Activated CD4-positive, alpha-beta T cell treated with anti-CD3 and anti-CD28 coated beads, Interleukin-2, amount 50 U/mL, for 16 hours (primary cell): ENCODE measurements at places on chromosomes 12 and 14.

- no peak for DNase-seq
These were observed 87.0 kb upstream of the EEA1 start for GRCh38 chr12:93015871-93016751.

DNA sequence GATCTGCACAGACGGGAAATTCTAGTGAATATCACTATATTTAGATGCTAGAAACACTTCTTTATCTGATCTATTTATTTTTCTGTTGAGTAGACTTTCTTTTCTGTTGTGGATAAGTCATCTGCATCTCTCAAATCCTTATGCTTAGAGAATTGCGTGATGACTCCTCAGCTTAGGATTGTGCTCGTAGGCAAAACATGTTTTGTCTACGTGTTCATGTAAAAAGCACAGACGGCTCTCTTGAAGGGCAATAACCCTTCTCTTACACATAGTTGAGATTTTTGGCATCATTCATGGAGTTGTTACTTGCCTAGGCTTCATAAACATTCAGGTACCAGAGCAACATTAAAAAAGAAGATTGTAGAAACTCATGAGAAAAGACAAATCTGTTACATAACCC is 18.6 kb downstream of the PPFIBP1 start:
- DNase-seq, result no peak

- no peak for DNase-seq
These were observed 297.9 kb upstream of the AMIGO2 start for GRCh38 chr12:47377414-47378221.

GRCh38 chr12:66270613-66271012 is 31.7 kb upstream of the HELB start:
- no peak for DNase-seq

GRCh38 chr12:24773996-24774395 is 174.9 kb downstream of the BCAT1 start:
- no peak for DNase-seq

DNA sequence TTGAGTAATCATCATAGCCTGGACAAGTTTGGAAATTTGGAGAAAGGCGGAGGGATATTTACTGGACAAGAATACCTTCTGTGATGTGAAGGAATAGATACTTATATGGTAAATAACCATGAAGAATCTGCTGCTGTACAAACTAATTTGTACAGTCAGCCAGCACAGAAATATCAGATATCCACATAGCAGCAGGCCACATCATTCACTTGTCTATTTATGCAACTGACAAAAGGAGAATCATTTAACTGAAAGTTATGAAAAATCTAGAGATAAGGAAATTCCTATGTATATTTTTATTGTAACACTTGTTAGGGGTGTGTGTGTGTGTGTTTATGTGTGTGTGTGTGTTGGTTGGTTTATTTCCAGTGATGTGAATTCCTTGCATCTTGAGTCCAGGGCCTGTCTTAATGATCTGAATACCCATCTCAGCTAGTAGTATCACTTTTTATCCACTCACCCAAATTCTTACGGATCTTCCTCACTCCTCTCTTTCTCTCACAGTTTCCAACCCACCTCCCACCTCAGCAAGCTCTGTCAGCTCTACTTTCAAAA is 10.5 kb upstream of the LRIG3 start:
- DNase-seq, result no peak

- no peak for DNase-seq
These were observed 338.9 kb downstream of the AEBP2 start for GRCh38 chr12:19778172-19778571.

GRCh38 chr12:52201451-52201839 is 9.6 kb upstream of the KRT80 start:
- DNase-seq, result no peak

GRCh38 chr12:98725476-98726247 is 80.6 kb downstream of the APAF1 start:
- DNase-seq, result peak; percentile 67

GRCh38 chr14:94382099-94382715 is 6.2 kb downstream of the SERPINA1 start:
- DNase-seq, result no peak

- DNase-seq, result no peak
These were observed 51.8 kb downstream of the SLC15A5 start for GRCh38 chr12:16225692-16226091.

GRCh38 chr12:92987846-92988621 is 58.9 kb upstream of the EEA1 start:
- DNase-seq, result peak; percentile 74

DNA sequence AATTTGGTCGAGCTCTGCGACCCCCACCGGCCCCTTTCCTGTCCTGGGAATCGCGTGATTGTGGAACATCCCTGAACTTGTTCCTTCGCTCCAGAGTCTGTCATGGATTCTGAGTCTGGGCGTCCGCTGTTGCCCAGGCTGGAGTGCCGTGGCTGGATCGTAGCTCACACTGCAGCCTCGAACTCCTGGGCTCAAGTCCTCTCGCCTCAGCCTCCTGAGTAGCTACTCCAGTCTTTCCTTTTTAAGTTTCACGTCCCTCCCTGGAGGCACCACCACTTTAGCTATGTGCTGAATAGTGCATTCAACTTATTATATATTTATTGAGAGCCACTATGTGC is 698 bp downstream of the ACOT6 start:
- no peak for DNase-seq

DNA sequence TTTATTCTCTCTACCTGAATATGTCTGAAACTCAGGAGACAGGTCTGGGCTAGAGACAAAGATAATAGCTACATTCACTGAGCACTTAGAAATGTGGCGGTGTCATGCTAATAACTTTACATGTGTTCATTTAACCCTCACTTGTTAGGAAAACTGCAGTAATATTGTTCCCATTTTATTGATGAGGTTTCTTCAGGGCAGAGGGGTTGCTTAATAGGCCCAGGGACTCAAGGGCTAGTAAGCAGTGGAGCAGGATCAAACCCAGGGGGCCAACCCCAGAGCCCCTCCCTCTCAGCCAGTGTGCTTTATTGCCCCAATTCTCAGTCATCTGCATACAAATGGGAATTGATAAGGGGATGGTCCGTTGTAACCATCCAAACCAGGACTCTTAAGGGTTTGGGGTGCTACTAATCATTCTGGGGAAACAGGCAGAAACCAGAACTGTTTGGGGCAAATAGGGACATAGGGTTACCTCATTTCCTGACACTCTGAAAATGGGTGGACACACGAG is 142.8 kb upstream of the AMIGO2 start:
- no peak for DNase-seq

DNA sequence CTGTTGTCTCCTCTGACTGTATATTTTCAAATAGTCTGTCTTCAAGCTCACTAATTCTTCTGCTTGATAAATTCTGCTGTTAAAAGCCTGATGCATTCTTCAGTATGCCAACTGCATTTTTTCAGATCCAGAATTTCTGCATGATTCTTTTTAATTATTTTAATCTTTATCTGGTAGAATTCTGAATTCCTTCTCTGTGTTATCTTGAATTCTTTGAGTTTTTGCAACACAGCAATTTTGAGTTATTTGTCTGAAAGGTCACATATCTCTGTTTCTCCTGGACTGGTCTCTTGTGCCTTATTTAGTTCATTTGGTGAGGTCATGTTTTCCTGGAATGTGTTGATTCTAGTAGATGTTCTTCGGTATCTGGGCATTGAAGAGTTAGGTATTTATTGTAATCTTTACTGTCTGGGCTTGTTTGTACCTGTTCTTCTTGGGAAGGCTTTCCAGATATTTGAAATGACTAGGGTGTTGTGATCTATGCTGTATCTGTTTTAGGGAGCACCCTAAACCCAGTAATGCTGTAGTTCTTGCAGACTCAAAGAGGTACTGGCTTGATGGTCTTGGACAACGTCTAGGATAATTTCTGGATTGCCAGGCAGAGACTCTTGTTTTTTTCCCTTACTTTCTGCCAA is 193.8 kb upstream of the NPAS3 start:
- DNase-seq, result no peak

GRCh38 chr14:104998801-104999200 is 13.2 kb downstream of the CLBA1 start:
- no peak for DNase-seq

DNA sequence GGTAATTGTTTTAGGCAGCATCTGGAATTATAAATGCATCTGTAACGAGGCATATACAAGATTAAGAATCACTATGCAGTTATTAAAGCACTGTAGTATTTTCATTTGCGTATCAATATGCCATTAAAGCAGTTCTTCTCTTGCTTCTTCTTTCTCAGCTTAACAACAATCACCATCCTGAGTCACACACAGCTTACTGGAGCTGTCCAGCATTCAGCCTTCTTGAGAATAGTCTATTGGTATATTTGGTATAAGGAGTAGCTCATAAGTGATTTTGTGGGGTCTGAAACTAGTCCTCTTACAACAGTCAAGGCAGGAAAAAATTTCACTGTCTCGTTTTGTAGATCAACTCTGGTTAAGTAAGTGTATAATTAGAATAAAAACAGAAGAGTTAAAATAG is 523.0 kb upstream of the FOXG1 start:
- DNase-seq, result no peak

DNA sequence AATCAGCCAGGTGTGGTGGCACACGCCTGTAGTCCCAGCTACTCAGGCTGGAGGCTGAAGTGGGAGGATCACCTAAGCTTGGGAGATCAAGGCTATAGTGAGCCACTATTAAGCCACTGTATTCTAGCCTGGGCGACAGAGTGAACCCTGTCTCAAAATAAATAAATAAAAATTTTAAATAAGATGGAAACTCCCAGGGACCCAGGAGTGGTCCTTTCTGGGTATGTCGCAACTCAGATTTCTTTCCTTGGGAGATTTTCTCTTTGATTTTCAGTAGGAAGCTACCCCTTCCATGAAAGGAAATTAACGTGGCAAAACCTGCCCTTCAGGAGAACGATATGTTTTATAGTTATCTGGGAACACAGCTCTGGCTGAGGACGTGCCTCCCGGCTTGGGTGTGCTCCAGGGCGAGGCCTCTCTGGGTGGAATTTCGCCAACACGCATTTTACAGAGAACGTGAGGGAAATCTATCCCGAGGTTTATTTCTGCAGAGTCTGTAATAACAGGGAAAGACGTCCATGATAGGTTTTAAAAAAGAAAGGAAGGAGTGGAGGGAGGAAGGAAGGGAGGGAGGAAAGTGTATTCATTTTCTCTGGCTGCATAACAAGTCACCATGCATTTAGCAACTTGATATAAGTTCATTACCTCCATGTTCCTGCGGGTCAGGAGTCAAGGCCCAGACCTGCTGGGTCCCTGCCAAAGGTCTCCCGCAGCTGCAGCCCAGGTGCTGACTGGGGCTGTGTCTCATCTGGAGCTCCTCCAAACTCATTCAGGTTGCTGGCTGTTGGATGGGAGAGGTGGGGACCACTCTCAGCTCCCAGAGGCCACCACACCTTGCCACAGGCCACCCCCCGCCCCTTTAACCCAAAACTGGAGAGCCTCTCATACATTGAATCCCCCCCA is 80.6 kb upstream of the GSC start:
- DNase-seq, result no peak

GRCh38 chr14:68911594-68912227 is 67.4 kb downstream of the ACTN1 start:
- DNase-seq, result peak; percentile 80

GRCh38 chr12:47367912-47368537 is 288.3 kb upstream of the AMIGO2 start:
- no peak for DNase-seq

DNA sequence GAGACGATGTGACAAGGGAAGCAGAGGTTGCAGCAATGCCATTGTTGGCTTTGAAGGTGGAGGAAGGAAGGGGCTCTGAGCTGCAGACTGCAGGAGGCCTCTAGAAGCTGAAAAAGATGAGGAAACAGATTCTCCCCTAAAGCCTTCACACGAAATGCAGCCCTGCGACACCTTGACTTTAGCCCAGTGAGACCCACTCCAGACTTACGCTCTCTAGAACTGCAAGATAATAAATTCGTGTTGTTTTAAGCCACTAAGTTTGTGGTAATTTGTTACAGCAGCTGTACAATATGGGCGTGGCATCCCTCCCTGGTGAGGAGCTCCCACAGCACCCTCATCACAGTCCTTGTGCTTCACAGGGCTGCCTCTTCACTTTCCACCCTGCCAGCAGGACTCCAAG is 53.2 kb downstream of the GOLGA5 start:
- DNase-seq, result no peak

GRCh38 chr12:12704593-12705230 is 8.7 kb upstream of the GPR19 start:
- DNase-seq, result peak; percentile 57

GRCh38 chr12:101664992-101665391 is 32.4 kb upstream of the CHPT1 start:
- DNase-seq, result no peak

DNA sequence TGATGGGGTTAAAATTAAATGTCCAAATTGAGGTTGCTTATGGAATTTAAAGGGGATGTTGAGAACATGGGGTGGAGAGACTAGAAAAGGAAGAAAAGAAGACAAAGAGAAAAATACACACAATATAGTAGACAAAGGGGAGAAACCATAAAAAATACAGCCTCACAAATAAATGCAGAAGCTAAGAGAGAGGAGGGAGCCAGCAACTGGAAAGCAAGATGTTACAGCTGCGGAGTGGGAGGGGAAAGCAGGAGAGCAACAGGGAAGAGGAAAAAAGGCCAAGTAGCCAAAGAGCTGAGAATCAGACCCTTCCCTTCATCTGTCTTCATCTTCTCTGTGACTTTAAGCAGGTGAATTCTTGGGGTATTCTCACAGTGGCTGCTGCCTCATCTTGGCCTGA is 39.7 kb upstream of the SMUG1 start:
- no peak for DNase-seq

DNA sequence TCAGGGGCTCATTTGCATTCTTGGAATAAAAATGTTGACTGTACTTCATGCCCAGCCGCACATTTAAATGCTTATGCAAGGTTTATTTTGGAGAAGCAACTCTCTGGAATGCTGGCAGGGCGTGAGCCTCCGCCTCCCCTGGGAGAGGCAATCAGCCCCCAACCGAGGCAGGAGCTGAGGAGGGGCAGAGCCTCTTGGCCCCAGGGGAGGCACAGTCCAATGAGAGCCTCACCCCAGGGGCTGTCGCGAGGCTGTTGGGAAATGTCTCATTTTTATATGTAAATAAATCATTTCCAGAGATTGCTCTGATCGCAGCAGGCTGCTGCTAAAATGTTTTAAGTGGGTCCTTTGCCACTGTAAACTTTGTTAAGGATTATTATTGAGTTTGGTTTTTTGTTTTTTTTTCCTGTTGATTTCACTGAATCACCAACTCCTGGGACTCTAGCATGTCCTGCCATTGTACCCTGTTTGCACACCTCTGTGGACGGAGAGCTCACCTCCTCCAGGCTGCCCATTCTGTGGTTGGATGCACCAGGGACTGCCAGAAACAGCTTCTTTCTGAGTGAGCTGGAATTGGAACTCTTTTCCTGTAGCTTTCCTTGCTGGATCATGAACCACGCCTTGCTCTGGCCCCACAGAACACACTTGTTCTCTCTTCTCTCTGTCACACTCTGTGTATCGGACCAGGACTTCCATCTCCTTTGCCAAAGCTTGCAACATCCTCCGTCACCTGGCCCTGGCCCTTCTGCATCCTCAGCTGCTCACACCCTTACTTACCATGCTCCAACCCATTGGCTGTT is 46.9 kb upstream of the FAM181A start:
- no peak for DNase-seq

- no peak for DNase-seq
These were observed 1.6 kb upstream of the PTPRB start for GRCh38 chr12:70638639-70639360.

DNA sequence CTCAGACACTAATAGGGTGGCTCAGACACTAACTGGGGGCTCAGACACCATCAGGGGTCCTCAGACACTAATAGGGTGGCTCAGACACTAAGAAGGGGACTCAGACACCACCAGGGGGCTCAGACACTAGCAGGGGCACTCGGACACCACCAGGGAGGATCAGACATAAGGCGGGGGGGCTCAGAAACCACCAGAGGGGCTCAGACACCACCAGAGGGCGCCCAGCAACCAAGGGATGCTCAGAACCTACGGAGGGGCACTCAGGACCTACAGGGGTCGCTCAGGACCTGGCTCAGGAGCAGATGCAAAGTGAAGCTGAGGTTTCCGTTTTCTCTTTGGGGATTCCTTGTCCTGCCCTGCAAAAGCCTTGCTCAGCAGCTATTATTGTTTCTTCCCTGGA is 448.5 kb downstream of the TMEM121 start:
- DNase-seq, result peak; percentile 61
